Eye (tissue), 1 donor: ENCODE measurements at places on chromosomes 1 and 21.
A peak's percentile ranks its signal among the peaks of the same experiment; 100 is the strongest.

DNA sequence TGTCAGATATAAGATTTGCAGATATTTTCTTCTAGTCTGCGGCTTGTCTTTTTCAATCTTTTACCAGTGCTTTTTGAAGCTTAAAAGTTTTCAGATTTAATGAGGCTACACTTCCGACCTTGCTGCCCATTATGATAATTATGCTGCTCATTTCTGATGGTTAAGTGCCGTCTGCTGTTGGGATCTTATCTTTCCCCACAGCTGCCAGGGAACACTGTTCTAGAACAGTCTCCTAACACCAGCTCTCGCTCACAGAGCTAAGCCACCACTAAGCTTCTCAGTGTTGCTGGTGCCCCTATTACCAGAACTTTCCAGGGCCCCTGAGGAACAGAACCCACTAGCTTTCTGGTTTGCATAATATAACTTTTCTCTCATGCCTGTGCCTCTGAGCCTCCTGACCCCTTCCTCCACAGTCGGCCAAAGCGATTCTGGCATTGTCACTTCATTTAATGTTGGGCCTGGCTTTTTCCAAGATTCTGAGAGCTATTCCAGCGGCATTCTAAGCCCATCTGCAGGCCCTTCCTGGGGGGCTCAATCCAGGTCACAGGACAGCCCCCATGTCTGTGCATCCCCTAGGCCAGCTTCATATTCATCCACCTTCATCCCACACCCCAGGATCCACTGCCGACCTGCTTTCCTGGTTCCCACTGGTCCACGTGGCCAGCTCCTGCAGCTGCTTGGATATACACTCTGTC, 237.0 kb downstream of the PTPRU start:
- DNase-seq, result peak; percentile 92

GRCh38 chr1:234887016-234887900, 241.4 kb downstream of the TOMM20 start:
- peak; percentile 59 for DNase-seq

DNA sequence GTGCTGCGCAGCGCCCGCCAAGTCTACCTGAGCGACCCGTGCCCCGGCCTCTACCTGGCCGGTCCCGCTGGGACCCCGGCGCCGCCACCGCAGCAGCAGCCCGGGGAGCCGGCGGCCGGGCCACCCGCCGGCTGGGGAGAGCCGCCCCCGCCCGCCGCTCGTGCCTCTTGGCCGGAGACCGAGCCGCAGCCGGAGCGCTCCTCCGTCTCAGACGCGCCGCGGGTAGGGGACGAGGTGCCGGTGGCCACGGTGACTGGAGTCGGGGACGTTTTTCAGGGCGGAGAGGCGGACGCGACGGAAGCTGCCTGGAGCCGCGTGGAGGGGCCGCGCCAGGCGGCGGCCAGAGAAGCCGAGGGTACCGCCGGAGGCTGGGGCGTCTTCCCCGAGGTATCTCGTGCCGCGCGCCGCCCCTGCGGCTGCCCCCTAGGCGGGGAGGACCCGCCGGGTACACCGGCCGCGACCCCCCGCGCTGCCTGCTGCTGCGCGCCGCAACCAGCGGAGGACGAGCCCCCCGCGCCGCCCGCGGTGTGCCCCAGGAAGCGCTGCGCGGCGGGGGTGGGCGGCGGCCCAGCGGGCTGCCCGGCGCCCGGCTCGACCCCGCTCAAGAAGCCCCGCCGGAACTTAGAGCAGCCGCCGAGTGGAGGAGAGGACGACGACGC, 646 bp downstream of the IER5 start:
- no peak for DNase-seq

DNA sequence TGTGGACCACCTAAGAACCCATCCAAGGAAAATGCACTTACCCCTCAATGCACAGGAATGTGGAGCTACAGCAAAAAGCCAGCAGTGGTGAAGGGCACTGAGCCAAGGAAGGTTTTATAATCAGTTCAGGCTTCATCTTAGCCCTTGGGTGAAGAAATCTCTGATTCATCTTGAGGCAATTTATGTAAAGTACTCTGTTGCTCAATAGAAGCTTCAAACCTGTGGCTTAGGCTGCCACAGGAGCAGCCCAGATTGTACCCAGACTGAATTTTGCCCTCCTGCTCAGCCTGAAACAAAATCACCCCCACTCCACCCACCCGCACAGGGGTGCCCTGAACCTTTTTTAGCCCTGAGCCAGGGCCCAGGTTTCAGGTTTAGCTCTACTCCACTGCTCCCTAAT, at the start of gene S100A12:
Gene S100A12, minus strand, starts transcription at position 111 of the 400 bp plus-strand sequence. CDS start 1,029 bp downstream, outside the sequence.
- DNase-seq, result no peak

GRCh38 chr21:43317959-43318358, 109.0 kb downstream of the SIK1 start:
- DNase-seq, result no peak

- peak; percentile 70 for DNase-seq
These were observed 60.9 kb upstream of the C1orf105 start for GRCh38 chr1:172359491-172359999.

- DNase-seq, result no peak
These were observed 9.4 kb upstream of the UBR4 start for GRCh38 chr1:19219451-19219850.

DNA sequence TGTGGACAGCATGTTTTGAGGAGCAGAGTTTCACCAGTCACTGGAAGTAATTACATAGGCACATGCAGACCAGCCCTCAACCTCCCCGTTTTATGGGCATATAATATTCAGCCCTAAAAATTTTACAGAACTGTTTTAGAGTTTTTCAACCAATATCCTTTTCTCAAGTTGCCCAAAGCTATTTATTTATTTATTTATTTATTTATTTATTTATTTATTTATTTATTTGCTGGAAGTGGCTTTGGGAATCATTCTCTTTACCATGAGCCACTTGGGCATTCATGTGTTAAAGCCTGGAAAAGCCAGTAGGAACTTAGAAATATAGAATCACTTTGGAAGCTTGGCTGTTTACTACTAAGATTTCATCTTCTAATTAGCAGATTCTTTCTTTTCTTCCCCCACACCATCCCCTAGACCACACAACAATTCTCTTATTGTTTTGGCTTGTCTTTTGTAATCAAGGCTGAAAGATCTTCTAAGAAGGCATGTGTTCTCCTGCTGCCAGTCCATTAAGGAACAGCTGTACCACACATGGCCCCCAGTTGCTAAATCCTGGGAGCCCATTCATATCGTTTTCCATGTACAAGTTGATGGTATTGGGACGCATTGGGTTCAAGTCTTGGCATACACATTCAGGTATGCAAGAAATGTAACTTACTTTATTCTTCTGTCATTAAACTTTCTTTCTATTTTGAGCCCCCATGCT, 220.0 kb downstream of the PAPPA2 start:
- peak; percentile 67 for DNase-seq

DNA sequence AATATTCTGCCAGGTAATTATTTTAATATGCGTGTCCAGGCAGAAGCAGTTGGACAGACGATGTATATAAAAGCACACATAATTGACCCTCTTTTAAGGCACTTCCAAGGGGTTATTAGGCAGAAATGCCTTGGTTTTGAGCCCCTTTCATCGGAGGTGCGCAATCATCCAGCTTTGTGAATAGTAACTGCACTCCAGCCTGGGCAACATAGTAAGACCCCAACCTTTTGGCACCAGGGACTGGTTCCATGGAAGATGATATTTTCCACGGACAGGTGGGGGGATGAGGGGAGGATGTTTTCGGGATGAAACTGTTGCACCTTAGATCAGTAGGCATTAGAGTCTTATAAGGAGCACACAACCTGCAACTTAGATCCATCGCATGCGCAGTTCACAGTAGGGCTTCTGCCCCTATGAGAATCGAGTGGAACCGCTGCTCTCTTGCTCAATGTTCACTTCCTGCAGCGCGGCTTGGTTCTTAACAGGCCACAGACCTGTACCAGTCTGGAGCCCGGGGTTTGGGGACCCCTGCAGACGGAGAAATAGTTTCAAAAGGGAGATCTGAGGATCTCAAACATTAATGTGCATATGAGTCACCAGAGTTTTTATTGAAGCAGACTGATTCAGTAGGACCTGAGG, 1.8 kb upstream of the MCOLN2 start:
- DNase-seq, result peak; percentile 25

GRCh38 chr1:196063294-196063693, 544.9 kb downstream of the KCNT2 start:
- peak; percentile 15 for DNase-seq

GRCh38 chr21:41010101-41010435, 157.9 kb upstream of the BACE2 start:
- no peak for DNase-seq

DNA sequence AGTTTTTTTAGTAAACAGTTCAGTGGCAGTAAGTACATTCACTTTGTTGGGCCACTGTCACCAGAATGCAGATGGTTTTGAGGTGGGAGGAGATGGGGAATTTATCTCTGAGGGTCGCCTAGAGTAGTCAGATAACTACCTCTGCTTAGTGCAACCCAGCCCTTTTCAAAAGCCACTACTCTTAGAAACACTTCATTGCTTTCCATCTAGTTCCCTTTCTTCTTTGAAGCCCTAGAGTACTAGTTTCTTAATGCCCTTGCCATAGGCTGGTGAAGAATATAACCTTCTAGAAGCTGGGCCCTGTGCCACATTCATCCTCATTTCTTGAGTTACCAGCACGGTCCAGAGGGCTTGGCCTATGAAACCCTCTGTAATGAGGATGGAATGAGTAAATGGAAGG, 28.4 kb upstream of the ST3GAL3 start:
- no peak for DNase-seq

DNA sequence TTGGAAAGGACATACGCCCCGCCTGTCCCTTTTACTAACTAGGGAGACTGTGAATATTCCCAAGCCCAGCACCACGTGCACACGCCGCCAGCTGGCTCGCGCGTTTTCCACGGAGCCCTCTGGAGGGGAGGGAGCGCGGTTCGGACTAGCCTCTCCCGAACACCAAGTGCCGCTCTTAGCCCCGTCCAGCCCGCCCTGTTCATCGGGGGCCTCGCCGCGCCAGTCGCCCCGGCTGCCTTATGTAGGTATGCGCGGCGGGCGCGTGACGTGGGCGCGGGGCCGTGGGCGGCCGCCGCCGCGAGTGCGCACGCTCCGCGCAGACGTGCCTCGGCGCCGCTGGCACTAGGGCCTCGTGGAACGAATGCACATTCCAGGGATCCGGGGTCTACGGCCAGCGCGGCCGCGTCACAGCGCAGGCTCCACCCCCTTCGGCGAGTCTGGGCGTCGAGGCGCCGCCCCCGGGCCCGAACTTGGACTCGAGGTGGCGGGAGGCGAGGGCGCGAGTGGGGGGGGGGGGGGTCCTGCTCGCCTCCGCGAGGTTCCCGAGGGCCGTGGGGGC, 767 bp upstream of the IRF2BP2 start:
- peak; percentile 97 for DNase-seq

- no peak for DNase-seq
These were observed 4.3 kb downstream of the TSPAN2 start for GRCh38 chr1:115084902-115085511.

DNA sequence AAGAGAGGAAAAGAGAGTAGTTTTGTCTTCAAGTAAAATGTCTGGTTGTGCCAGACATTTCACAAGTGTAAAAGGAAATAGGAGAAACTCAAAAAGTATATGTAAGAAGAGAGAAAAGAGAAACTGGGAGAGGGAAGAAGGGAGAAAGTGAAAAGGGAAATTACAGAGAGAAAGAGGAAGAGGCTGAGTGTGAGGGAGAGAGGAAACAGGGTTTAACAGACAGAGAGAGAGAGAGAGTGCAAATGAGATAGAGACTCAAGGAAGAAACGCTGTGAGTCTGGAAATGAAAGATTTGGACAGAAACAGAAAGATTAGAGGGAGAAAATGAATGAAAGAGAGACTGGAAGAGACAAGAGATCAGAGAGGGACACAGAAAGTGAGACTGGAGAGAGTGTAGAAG, 806.2 kb downstream of the PLA2G4A start:
- no peak for DNase-seq

GRCh38 chr1:74812180-74812541, 79.2 kb downstream of the TYW3 start:
- no peak for DNase-seq

GRCh38 chr1:34361781-34362357, 185.2 kb downstream of the C1orf94 start:
- DNase-seq, result peak; percentile 21

DNA sequence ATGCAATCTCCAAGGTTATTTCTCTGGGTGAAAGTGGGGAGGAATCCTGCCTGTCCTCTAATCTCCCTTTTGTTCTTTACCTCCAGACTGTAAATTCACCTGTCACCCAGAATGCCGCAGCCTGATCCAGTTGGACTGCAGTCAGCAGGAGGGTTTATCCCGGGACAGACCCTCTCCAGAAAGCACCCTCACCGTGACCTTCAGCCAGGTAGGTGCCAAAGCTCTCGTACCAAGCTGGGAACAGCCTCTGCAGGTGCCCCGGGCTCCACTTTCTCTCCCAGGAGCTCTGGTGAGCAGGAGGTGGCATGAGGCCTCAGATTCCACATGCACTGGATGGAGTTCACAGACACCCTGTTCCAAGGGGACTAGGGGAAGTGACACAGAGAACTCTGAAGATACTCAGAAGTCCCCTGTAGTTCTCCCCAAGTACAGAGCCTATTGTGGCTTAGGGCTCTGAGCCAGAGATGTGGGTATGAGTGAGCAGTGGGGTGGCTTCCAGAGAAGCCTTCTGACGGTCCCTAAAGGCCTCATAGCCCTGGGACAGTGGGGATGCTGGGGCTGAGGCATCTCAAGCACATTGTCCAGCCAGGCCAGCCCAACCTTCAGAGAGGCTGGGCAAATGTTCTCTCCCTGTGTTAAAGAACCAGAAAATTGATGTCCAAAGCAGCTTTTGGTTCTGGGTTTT, 30.9 kb downstream of the RASSF5 start:
- DNase-seq, result no peak

DNA sequence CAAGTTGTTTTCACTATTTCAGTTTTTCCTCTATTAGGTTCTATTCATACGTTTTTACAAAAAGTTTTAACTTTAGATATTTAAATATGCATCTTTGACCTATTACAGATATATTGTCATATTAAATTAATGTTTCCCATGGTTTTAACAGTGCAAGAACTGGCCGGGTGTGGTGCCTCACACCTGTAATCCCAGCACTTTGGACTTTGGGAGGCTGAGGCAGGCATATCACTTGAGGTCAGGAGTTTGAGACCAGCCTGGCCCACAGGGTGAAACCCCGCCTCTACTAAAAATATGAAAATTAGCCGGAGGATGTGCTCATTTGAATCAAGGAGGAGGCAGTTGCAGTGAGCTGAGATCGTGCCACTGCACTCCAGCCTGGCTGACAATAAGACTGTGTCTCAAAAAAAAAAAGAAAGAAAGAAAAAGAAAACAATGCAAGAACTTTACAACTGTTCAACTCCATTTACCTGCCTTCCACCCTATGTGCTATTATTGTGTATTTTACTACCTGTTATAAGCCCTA, 19.8 kb upstream of the TINAGL1 start:
- no peak for DNase-seq

- DNase-seq, result peak; percentile 86
These were observed 11.1 kb downstream of the IFFO2 start for GRCh38 chr1:18945401-18945849.

- DNase-seq, result no peak
These were observed 14.6 kb upstream of the TRNAU1AP start for GRCh38 chr1:28538286-28538685.

- no peak for DNase-seq
These were observed 36.2 kb downstream of the CELF3 start for GRCh38 chr1:151680391-151680790.
